ENCODE measurements at places on chromosomes 1 and 21.

DNA sequence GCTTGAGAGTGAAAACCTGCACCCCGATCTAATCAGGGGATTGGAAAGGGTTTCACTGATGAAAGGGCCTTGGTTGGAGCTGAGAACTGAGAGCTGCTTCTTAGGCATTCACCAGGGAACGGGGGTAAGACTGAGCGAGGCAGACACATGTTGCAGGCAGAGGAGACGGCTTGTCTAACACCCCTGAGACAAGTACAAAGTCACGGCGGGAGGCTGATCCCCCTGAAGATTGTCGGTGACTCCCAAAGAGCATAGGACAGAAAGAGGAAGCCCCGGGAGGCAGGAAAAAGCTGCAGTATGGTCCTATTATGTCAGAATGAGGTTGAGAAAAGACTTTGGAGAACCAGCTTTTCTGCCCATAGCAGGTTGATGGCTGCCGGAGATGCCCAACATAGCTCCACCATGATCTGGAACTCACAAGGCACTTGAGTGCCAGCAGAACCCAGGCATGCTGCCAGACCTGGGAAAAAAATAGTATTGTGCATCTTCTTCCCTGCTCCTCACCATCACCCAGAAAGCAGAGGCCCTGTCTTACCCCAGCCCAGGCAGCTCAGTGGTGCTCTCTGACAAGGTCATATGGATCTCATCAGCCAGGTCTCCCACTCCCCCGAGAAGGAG, 463.9 kb upstream of the PROX1 start:
- no peak for DNase-seq

- no peak for DNase-seq
Observed at GRCh38 chr1:214638997-214639396, 36.0 kb downstream of the CENPF start.

DNA sequence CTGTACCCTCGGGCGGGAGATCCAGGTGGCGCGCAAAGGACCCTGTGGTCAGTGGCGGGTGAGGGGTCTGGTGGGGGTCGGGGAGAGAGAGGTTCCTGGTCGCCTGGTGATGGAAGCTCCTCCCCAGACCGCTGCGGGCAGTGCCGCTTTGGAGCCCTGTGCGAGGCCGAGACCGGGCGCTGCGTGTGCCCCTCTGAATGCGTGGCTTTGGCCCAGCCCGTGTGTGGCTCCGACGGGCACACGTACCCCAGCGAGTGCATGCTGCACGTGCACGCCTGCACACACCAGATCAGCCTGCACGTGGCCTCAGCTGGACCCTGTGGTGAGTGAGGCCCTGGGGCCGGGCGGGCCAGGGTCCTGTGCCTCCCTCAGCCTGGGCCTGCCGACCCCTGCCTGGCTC, 23.5 kb downstream of the AGRN start:
- no peak for DNase-seq

GRCh38 chr1:15027515-15027986, 126.0 kb upstream of the TMEM51 start:
- peak; percentile 90 for DNase-seq

DNA sequence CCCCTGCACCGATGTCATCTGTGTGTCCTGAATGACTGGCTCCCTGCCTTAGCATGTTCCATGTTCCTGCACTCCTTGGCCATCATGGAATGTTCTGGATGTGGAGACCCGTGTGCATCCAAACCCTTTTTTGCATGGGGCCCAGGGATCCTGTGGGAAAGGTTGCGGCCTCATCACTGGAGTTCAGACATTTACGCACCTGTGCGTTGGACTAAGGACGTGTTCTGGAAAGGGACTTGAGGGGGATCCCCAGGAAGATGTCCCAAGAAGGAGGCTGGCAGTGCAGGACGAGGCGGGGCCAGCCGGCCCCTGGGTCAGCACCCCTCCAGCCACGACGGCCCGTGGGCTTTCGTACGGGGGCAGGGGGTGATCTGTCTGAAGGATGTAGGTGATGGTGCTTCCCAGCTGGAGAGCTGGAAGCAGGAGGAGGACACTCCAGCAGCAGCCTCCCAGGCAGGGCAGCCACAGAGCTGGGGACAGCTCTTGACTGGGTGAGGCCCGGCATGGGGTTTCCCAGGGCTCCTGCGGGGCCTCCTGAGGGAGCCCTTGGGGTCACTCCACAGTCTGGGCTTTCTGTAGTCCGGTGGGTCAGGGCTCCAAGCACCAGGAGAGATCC, 67.2 kb downstream of the SCCPDH start:
- DNase-seq, result no peak

DNA sequence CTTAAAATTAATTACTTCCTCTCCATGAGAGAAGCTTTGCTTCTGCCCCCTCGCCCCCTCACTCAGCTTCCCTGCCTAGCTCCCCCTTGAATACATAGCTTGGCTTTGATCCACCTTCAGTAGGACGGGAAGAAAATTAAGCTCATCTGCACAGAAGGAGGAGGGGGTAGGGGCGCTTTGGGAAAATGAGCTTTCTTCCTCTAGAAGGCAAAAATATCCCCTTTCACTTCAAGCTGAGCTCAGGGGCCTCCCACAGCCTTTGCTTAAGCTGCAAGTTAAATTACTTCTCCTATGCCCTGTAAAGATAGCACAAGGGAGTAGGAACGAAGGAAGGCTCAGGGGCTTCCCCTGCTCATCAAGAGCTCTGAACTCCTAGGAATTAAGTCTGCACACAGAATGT, 65.2 kb upstream of the GOLT1A start:
- no peak for DNase-seq

GRCh38 chr1:35637401-35637809, 3.9 kb downstream of the PSMB2 start:
- peak; percentile 54 for DNase-seq

DNA sequence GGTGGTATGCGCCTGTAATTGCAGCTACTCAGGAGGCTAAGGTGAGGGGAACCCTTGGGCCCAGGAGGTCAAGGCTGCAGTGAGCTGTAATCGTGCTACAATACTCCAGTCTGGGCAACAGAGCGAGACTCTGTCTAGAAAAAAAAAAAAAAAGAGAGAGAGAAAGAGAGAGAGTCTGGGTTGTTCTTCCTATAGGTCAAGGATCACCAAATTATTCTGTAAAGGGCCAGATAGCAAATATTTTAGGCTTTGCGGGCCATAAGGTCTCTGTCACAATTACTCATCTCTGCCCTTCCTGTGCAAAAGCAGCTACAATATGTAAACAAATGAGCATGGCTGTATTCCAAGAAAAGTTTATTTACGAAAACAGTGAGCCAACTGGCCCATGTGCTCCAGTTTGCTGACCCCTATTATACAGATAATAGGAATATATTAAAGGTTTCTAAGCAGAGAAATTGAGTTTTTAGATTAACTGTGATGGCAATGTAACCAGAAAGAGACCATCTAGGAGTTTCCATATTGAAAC, 2.1 kb downstream of the SASS6 start:
- DNase-seq, result no peak

GRCh38 chr1:150551051-150551783, 2.0 kb downstream of the ADAMTSL4 start:
- DNase-seq, result no peak

- DNase-seq, result no peak
Observed at GRCh38 chr1:12504601-12505000, 113.4 kb downstream of the DHRS3 start.

DNA sequence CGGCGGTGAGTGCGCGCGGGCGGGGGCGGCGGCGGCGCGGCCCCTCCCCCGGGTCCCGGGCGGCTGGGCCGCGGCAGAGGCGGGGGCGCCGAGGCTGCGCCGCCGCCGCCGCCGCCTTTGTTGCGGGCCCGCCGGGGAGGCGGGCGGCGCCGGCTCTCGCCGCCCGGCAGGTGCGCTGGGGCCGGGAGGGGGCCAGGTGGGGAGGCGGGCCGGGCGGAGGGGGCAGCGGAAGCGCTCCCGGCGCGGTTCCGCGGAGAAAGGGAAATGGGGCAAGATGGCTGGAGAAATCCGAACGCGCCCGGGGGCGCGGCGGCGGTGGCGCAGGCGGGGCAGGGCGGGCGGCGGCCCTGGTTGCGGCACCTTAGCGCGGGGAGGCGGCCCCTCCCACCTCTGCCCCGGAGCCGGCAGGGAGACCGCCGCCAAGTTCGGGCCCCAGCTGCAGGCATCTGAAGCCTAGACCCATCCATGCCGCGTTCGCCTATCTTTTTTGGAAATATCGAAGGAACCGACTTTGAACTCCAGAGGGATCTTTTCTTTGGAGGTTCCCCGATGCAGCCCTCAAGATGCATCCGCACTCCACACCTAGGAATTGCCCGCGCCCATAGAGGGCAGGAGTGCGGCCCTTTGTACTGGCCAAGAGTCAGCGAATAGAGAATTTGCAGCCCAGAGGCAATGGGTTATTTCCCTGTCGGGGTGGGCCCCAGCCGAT, 479 bp downstream of the POGK start:
- DNase-seq, result peak; percentile 82

DNA sequence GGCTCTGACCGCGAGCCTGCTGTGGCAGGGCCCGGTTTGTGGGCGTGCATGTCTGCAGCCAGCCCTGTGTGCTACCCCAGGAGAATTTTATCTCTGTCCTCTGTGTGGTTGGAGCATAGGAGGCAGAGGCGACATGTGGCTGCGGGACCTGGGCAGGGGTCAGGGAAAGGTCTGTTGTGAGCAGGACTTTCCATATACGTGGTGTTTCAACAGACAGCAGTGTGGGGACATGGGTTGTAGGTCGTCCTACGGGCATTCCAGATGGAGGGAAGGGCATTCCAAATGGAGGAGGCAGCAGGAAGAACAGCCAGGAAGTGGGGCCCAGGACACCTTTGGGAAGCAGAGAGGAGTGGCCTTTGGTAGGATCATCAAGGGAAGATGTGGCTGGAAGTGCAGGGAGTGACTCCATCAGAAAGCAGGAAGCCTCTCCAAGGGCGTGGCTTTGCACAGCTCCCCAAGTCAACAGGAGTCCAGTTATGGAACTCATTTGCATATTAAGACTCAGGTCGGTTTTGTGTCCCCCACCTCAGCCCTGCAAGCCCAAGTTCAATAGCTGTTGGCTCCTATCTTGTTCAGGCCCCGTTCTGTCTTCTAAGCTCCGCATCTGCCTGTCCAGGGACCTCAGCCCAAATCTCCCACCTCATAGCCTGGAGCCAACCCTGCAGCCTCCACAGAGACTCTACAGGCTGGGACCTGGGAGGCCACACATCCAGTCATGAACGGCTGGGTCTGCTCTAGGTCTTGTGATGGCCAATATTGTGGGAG, 309.1 kb downstream of the MATN1 start:
- DNase-seq, result peak; percentile 3

GRCh38 chr1:172640111-172640510, 18.8 kb upstream of the FASLG start:
- no peak for DNase-seq

DNA sequence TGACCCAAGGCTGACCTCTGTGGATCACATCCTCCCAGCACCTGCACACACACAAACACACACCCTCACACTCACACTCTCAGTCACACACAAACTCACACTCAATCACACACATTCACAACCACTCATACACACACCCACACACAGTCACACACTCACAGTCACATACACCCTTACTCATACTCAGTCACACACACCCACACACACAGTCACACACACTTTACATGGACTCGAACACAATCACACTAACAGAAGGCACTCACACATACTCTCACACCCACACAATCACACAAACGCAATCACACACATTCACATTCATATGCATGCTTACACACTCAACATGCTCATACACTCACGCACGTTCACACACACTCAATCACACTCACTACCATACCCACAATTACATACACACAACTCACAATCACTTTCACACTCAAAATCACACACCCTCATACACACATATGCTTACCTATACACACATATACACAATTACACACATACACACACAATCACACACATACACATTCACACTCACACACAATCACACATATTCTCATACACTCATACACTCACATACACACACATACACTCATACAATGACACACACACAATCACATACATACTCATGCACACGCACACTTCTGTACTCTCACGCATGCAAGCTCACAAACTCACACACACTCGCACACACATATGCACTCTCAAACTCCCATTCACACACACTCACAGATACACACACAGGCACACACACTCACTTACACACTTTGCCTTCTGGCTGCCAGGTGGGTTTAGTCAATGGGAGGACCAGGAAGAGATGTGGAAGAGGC, 6.1 kb downstream of the MEGF6 start:
- DNase-seq, result no peak

- DNase-seq, result no peak
Observed at GRCh38 chr1:169115891-169116585, 9.5 kb downstream of the ATP1B1 start.

DNA sequence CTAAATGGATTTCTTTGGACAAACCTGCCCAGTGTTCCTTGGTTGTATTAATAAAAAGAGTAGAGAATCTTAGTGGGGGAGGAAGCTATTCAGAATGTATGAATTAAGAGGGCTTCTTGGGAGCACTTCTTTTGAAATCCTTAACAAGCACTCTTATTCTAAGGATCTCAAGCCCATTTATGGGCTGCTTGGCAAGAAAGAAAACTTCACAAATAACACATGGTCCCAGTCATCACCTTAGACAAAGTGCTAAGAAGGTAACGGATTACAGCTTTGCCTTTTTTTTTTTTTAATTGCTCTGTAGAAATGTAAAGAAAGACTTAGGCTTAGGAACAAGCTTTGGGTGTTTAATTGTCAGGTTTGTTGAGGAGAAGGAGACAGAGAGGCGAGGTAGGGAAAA, 76.6 kb upstream of the IPO9 start:
- DNase-seq, result no peak

GRCh38 chr1:32028746-32029145, 15.1 kb downstream of the KHDRBS1 start:
- no peak for DNase-seq

DNA sequence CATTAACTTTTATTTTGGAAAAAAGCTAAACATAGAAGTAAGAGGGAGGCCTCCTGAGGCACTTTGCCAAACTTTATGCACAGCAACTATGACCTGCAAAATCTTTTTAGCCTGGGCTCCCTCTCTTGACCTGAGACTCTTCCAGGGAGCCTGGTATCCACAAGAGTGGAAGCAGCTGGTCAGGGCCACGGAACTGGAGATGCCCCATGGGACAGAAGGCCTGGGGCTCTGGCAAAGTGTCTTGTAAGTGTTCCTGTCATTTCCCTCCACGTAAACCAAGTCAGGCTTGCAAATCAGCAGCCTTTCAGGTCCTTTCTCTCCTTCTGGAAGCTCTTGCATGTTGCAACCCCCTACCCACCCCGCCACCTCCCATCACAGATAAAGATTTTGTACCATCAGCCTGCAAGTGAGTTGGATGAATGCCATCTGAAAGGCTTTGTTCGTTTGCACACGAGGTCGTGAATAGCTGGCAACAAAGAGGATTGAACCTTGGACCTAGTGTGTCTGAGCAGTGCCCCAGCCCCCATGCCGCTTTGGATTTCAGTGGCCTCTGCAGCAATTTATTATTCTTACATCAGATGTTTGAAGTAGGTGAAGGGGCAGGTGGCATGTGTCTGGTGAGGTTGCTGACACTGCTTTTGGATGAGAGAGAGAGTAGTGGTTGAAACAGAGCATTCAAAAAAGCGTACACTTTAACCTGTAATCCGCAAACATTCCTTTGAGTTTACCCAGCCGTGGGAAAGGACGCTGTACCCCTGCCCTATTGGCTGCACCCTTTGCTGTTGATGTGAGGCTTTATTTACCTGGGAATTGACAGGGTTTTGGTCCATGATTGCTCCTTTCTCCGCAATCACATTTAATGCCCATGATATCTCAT, 91.6 kb downstream of the GALNT2 start:
- DNase-seq, result no peak

- no peak for DNase-seq
Observed at GRCh38 chr1:71233645-71234044, 152.8 kb upstream of the ZRANB2 start.

- no peak for DNase-seq
Observed at GRCh38 chr1:244751271-244751895, 84.1 kb upstream of the COX20 start.

All from GM03348 (cell line).